ENCODE measurements at places on chromosomes 13 and 19.

DNA sequence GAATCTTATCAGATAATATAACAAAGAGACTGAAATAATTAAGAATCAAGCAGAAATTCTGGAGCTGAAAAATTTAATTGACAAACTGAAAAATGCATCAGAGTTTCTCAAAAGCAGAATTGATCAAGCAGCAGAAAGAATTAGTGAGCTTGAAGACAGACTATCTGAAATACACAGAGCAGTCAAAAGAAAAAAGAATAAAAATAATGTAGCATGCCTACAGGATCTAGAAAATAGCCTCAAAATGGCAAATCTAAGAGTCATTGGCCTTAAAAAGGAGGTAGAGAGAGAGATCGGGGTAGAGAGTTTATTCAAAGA lies 39.2 kb downstream of the CAB39L start:
- no peak for DNase-seq

GRCh38 chr13:94825507-94825906 lies 113.2 kb upstream of the SOX21 start:
- DNase-seq: no peak

GRCh38 chr19:44192127-44192526 lies 20.2 kb upstream of the ZNF227 start:
- no peak for DNase-seq

- no peak for DNase-seq
These were observed 7.9 kb upstream of the HSH2D start for GRCh38 chr19:16135430-16136127.

DNA sequence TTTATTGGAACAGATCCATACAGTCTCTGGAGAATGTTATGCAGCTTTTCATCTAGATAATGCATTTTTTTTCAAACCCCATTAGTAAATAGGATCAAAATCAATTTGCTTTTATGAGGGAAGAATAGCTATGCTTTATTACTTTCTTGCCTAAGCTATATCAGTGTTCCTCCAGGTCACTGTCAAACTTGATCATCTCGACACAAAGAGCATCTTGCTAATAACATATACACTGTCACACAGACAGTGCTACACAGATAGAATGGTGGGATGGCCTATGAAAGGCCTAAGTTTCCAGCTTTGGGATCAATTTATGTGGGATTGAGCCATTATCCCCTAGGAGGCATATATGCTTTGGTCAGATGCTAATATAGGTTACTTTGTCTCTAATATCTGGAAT lies 862.9 kb upstream of the SPRY2 start:
- DNase-seq: no peak

GRCh38 chr13:86839221-86839620 lies 832.0 kb upstream of the SLITRK5 start:
- DNase-seq: no peak

GRCh38 chr13:114087430-114087829 lies 45.0 kb downstream of the RASA3 start:
- no peak for DNase-seq

DNA sequence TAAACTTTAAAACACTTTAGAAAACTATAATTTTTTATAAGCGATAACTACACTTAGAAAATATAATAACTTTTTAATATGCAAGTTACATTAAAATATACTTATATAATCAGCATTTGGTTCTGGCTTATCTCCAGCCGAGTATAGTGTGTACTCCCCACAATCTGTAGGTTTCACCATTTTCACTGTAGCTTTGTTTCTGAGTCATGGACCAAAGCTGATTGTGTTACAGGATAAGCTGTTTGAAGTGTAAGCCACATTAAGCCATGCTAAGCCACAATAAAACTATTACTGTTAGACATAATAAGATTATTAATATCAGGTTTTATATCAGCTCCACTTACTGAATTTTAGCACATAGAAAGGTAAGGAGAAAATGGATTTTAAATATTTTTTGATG lies 43.8 kb downstream of the CCDC122 start:
- DNase-seq: no peak
